ENCODE measurements at places on chromosomes 3 and 15.

DNA sequence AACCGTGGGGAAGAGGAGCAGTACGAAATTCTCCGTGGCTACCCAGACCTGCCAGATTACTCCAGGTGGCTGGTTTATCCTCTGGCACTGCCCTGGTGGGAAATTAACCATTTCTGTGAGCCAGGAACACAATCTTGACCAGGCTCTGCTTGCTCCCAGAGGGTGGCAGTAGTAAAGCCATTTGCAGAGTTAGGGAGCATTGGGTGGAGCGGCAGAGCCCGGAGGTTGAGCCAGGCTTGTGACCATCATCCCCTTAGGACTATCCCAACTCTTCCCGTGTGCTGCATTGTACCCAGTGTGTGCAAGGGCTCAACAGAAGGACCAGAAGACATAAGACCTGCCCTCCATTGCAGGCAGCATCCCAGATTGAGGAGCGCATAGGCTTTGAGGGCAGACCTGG lies 5.3 kb downstream of the KNG1 start:
- no peak for DNase-seq

DNA sequence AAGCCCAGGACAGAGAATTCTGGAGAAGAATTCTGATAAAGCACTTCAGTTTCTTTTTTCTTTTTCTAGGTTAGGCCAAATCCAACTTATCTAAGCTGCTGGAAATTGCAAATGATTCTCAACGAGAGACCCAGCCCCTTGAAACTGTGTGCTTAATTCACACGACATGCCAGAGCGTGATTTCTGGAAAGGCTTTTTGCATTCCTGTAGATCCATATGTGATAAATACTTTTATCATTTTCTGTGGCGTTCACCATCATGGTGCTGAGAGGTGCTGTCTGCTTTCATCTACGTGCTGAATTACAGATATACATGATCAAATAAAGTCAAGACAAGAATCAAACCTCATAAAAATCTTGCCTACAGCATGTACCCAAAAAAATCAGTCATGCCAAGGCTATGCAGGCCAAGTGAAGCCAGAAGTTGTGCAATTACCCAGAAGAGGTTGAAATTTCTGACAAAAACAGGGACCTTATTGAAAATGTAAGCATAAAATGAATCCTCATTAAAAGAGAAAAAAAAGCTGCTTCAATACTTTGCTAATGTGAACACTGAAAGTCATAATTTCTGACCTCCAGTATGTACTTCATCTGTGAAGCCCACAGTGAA lies 10.8 kb upstream of the MEF2A start:
- DNase-seq, result no peak

DNA sequence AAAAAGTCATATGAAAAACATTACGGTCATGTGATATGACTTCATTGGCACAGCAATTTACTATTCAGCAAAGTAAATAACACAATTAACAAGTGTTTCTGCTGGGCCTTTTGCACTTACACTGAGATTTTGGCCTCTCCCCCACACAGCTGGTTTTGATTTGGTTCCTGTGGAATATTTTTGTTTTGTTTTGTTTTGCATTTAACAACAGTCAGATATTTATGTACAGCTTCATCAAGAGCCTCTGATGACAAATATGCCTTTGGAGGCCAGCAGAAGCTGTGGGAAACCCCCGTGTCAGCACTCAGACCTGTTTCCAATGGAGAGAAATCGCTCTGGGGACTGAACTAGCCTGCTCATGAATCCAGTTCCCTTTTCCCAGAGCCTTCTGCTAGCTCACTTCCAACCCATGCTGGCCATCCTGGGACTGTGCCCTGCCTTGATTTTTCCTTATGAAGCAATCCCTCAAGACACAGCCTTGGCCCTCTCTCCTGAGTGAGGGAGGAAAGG lies 161.9 kb downstream of the ATG7 start:
- no peak for DNase-seq

DNA sequence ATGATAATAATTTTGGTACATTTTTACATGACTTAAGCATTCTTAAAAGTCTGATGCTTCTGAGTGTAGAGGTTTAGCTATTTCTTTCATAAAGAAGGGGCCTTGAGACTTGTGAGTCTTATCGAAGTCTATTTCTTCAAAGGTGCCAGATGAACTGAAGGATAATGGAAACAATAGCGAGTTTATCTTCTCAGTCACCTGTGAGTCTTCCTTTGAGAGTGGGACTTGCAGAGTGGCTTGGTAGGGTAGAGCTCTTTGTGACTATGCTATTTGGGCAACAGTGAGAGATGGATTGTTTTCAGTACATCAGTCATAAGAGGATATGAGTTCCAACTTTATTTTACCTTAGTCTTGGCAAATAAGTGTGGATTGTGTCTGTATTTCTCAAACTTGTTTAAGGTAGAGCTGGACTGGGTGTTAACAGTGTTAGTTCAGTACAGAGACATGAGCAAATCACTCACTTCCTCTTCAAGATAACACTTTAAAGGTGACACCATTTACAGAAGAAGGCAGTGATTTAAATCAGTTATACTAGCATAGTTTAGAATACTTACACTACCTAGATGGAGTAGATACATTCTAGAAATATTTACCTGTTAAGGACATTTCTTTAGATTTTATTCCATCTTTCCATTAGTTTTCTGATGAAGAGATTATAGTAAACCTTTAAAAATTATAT lies 3.2 kb downstream of the AKAP13 start:
- DNase-seq, result no peak

DNA sequence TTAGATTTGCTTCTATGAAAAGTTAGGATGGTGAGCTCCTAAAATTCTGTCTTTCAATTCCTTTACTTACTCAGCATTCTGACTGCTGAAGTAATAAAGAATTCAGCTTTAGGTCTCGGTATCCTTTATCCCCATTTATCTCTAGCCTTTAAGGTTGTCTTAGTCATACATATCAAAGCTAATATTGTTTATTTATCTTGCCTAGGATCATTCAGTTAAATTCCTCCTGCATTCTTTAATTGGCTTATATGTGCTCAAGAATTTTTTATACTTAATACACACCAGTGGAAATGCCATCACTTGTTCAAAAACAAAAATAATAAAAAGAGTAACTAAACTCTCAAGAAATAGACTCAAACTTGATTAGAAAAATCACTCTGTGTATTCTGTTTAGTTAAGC lies 507.0 kb downstream of the ZPLD1 start:
- DNase-seq, result no peak

DNA sequence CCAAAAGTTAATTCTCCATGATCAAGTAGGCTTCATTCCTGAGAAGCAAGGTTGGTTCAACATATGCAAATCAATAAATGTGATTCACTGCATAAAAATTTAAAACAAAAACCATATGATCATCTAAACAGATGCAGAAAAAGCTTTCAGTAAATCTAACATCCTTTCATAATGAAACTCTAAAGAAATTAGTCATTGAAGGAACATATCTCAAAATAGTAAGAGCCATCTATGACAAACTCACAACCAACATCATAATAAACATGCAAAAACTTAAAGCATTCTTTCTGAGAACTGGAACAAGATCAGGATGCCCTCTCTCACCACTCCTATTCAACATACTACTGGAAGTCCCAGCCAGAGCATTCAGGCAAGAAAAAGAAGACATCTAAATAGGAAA lies 254.1 kb downstream of the AGBL1 start:
- DNase-seq, result no peak

DNA sequence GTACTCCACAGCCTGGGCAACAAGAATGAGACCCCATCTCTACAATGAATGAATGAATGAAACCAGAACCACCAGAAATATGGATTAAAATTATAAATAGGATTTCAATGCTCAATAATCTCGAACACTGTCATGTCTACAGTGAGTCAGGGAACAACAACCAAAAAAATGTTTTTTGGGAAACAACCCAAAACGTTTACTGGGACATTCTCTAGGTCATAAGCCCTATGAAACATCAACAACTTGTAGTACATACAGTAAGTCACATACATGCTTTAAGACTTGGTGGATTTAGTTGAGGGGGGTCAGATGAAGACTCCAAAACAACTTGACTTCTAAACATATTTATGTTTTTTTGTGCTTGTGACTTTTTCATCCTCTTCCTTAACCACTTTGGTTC lies 511.2 kb downstream of the FOXP1 start:
- no peak for DNase-seq

DNA sequence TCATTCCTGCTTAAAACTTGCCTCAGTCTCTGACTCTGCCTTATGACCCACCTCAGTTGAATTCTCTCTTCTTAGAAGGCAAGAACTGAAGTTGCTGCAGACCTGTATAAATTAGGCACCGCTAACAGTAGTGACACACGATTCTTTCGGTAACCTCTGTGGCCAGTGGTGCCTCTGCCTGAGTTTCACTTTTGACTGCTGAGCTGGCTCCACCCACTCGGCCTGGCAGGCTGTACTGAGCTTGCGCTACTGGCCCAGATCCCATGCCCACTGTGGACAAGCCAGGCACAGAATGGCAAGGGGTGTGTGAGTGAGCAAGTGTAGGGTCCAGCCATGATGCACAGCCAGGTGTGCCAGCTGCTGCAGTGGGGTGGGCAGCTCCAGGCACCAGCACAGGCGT lies 19.1 kb upstream of the EIF1B start:
- no peak for DNase-seq

- DNase-seq, result no peak
These were observed 47.4 kb downstream of the CMTM8 start for GRCh38 chr3:32285891-32286290.

DNA sequence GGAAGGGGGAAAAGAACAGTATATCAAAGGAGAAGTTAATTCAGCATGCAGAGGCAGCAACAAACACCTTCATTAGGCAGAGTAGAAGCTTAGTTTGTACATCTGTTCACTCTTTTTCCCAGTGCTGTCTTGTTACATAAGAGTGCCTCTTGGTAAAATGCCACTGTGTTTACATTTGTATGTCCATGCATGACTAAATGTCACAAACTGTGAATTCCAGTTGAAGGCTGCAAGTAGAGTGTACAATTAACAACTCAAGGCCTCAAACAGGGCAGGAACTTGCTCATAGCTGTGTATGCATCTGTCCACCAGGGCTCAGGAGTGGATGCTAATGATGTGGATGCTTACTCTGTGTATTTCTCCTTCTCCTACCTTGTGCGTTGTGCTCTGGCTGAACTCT lies 214.2 kb upstream of the TPM1 start:
- no peak for DNase-seq

DNA sequence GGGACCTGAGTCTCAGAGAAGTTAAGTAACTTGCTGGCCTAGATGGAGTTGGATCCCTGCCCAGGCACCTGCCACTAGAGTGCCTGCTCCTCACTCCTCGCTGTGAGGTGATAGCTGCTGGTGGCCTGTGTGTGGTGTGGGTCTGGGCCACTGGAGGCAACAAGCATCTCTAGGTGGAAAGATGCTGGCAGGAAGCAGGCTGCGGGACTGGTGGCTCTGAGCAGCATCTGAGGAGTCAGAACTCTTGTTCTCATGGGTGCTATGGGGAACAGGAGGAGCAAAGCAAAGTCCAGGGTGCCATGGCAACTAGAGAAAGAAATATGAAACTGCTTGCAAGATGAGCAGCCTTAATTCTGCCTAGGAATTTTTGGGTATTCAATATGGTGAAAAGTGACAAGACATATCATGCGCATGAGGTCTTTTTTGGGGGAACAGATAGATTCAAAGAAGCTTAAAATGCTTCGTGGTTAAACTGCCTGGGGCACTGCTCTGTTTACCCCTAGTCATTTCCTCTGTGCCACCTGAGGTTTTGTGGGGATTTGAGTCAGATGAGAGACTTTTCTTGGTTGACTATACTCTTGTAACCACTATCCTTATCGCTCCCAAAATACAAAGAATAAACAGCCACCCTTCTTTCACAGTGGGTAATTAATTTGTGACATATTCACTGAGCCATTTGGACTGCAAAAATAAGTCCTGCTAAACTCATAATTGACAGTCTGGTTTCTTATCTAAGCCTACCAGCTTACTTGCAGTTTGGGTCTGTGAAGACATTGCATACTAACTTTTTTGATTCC lies 50.3 kb downstream of the MED12L start:
- no peak for DNase-seq

DNA sequence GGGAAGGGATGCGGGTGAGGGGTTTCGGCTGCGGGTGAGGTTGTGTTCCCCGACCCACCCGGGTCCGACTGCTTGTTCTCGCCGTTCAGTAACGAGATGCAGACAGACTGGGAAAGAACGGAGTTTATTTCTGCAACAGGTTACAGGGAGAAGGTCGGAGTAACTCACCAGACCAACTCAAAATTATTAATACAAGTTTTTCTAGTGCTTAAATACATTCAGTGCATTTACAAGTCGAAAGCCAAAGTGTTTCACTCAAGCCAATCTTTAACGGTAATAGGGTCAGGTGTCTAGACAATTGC lies 492 bp upstream of the HIGD1A start:
- no peak for DNase-seq

GRCh38 chr15:99250001-99250400 lies 620 bp upstream of the TTC23 start:
- no peak for DNase-seq

DNA sequence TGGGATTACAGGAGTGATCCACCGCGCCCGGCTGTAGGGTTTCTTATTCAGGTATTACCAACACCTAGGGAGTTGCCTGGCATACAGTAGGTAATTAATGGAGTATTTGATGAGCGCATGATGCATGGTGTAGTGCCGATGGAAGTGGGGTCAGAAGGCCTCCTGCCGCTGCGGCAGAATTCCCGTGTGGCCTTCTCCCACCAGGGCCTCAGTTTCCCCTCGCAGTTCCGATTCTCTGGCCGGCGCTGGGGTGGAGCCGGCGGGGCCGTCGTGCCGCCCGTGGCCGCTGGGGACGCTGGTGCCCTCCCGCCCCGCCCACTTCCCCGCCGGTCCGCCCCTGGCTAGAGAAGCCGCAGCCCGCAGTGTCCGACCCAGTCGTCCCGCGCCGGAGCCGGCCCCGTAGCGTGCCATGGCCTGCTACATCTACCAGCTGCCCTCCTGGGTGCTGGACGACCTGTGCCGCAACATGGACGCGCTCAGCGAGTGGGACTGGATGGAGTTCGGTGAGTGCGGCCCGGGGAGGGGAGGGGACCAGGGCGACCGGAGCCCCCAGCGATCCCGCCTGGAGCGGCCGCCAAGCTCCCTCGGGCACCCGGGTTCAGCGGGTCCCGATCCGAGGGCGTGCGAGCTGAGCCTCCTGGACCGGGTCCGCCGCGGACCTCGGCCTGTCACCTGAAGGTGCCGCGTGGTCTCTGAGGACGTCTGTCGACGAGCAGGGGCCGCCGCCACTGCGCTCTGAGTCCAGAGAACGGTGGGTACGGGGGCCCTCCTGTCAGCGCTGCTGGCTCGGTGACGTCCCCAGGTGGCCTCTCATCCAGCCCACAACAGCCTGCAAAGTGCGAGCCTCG lies at the start of gene IRAK2:
TSS of gene IRAK2 (plus strand) at position 374 of the 848 bp plus-strand sequence. CDS start at position 410, 36 bp downstream.
- DNase-seq, result no peak

DNA sequence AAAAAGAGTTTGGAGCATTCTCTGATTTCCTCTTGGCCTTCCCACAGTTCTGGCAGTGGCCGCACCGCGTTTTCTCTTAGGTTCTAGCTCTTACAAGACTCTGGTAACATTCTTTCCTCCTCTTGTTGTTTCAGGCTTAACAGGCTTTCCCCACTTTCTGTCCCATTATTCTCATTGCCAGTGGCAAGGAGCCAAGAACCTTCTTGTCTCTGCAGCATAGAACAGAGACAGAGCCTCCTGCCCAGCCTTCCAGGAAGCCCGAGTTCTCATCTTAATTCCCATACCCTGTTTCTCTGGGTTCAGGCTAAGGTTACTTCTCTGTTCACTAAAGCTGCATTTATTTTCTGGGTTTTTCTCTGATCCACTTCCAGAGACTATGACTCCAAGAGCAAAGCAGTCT lies 61.1 kb downstream of the DUT start:
- no peak for DNase-seq

Data from activated CD4-positive, CD25-positive, alpha-beta regulatory T cell treated with anti-CD3 and anti-CD28 coated beads, Interleukin-2, amount 50 U/mL, for 16 hours (primary cell).